Stimulated activated CD8-positive, alpha-beta memory T cell treated with anti-CD3 and anti-CD28 coated beads, Interleukin-2, amount 100 ng/mL, for 1 hour (primary cell): ENCODE measurements at places on chromosomes 5 and 9.

DNA sequence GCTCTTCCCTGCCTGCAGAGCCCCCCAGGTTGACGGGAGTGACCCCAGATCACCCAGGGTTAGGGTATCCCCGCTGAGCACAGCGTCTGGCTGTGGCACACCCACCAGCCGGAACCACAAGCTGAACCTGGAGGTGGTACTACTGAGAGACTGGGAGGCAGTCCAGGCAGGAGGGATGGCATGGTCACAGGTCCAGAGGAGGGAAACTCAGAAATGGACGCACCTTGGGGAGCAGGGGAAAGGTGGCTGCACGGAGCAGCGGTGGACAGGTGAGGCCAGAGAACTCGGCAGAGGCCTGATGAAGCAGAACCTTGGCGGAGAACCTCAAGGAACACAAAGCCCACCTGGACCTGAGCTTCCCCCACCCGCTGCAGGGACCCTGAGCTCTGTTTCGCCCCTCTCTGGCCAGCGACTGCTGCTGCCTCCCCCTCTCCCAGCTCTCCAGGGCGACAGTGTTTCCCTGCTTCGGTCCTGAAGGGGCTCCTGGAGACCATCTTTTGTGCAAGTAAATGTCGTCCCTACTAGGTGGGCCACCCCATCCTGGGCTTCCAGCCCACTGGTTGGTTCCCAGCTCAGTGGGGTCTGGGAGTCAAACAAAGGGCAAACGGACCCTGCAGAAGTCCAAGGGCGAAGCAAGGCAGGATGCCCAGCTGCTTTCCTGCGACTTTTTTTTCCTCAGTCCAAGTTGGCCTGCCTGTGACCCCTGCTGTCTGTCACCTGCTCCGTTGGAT is 845 bp downstream of the ADGRD2 start:
- no peak for DNase-seq

DNA sequence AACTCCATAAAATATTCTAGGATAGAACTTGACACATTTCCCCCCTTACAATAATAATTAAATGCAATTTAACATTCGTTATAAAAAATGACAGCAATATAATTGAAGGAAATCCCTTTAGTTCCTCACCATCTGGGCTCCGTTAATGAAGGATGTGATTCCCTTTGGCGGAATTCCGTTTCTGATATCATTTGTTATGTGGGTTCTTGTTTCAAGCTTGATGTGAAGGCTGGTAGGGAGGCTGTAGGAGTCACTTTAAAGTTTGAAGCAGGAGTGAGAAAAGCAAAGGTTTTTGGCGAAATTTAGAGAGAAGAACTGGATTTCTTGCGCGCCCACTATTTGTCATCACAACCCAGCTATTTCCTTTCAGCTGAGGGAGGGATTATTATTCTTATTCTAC is 4.0 kb downstream of the RGS7BP start:
- DNase-seq, result no peak

GRCh38 chr5:165360784-165361542 is 1855.5 kb downstream of the MAT2B start:
- DNase-seq, result no peak

DNA sequence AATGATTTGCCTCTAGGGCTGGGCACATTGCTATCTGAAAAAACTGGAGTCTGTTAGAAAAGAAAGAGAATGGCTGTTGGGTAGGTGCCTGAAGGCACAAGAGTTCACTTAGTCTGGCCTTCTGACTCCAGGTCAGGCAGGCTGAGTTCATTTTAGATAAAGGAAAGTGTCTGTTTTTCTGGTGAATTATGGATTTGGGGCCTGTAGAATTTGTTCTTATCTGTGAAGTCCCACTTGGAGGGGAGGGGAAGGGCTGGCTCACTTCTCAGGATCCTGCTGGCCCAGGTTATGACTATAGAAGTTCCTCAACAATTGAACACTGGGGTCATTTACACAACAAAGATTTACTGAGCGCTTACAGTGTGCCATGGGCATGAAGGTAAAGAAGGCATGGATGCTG is 11.5 kb upstream of the SEPTIN8 start:
- DNase-seq, result no peak

GRCh38 chr5:65822710-65823109 is 100.7 kb downstream of the NLN start:
- no peak for DNase-seq

GRCh38 chr9:77602852-77603251 is 45.3 kb downstream of the GNA14 start:
- DNase-seq, result no peak

DNA sequence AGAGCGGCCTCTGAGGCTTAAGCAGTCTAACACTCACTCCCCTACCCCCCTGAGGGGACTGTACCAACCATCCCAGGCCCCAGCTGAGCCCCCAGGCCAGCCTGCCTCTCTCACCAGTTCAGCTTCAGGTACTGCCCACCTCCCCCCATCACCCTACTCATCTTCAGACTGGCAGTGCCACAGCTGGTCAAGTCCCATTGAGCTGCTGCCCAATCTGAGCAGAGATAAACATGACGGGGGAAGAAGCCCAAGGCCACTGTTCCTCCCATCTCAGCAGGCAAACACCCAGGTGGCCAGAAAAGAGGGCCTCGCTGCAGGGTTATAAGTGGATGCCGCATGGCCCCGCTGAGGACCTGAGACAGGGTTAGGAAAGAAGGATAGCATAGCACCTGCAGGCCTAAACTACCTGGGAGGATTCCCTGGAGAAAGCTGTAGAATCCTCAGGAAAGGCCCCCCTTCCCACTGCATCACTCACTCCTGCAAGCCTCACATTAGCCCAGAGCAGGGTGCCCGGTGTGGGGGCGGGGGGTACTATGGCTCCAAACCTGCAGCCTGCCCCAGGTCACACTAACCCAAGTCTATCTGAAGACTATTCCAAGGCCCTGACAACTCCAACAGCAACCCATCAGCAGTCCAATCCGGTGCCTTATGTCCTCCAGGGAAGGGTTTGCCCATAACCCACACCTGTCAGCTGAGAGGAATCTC is 3.6 kb downstream of the B4GALT1 start:
- no peak for DNase-seq

DNA sequence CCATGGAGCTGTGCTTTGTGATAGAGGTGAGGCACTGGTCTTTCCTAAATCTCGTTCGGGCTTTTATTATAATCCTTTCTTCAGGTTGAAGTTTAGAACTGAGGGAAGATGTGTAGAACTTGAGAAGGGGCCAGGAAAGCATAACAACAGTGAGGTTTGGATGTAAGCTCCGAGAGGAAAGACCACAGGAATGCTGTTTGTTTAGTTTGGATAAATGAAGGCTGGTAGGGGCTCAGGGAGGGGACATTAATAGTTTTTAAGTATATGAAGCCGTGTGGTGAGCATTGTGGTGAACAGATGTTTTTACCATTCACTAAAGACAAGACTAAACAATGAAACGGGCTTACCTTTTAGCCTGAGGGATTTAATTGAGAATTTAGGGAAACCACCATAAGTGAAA is 130.8 kb downstream of the ARHGAP26 start:
- DNase-seq, result no peak

GRCh38 chr5:9655641-9656040 is 25.5 kb upstream of the TAS2R1 start:
- DNase-seq, result no peak

GRCh38 chr5:72846483-72846882 is 30.0 kb downstream of the TNPO1 start:
- no peak for DNase-seq

- no peak for DNase-seq
Observed at GRCh38 chr9:4714266-4715016, 26.6 kb downstream of the AK3 start.

GRCh38 chr5:52983731-52984636 is 5.2 kb upstream of the ITGA2 start:
- DNase-seq, result no peak

GRCh38 chr9:137602661-137603060 is 2.8 kb upstream of the ARRDC1 start:
- DNase-seq, result no peak

DNA sequence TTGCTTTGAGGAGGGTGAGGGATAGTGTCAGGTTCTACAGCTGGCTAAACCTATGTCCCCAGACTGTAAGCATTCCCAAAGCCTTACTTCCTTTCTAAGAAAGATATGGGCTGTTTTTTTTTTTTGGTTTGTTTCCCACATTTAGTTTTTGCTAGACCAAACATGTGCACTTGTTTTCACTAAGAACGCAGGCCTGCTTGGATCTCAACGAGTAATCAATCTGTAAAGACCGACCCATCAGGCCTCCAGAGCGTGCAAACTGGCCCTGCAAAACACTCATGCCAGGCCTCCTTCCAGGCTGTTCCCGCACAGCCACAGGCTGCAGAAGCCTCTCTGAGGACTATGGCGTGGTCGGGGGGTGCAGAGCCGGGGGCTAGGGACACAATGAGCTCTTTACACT is 304.8 kb upstream of the PANK3 start:
- no peak for DNase-seq

DNA sequence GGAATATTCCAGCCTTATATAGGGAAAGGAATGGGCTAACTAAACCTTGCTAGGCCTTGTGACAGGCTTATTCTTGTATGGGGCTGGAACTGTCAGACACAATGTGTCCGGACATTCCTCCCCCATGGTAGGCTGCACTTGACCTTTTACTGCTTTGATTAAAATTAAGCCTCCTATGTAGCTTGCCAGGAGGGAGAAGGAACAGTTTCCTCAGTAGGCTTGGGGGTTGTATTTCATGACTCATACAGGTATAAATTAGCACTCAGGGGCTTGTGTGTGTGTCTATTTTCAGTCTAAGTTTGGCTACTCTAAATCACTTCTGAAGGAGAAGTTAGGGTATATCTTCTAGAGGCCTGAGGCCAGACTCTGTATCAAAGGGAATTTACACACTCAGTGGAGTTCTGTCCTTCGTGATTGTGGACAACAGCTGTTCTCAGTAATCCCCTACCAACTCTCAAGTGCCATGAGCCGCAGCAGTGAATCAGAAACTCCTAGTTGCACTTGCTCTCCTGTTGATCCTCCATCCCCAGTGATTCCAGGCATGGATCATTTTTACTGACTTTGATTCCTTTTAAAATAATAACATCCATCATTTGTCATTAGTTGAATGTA is 16.4 kb downstream of the ADAMTS16 start:
- DNase-seq, result no peak

GRCh38 chr5:89929173-89929572 is 480.4 kb downstream of the CETN3 start:
- no peak for DNase-seq

DNA sequence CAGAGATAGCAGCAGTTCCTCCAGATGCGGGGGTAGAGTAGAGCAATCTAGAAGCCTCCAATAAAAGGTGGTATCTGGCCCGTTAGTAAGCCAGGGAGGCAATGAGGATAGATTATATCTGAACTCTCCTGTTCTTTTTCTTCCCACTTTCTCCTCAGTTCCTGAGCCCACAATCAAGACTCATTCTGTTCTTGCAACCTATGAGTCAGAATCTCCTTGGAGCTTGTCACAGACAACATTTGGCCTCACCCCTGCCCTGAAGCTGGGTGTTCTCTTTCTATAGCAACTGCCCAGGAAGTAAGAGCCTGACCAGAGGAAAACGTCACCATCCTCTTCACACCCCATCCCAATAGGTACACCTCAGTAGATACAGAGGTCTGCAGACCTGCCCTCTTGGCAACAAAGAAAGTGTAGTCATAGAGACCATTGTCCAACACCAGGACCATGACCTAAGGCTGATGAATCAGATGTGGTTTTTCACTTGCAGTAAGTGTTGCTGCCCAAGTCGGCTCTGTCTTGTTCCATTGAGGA is 76.3 kb upstream of the PCA3 start:
- no peak for DNase-seq

DNA sequence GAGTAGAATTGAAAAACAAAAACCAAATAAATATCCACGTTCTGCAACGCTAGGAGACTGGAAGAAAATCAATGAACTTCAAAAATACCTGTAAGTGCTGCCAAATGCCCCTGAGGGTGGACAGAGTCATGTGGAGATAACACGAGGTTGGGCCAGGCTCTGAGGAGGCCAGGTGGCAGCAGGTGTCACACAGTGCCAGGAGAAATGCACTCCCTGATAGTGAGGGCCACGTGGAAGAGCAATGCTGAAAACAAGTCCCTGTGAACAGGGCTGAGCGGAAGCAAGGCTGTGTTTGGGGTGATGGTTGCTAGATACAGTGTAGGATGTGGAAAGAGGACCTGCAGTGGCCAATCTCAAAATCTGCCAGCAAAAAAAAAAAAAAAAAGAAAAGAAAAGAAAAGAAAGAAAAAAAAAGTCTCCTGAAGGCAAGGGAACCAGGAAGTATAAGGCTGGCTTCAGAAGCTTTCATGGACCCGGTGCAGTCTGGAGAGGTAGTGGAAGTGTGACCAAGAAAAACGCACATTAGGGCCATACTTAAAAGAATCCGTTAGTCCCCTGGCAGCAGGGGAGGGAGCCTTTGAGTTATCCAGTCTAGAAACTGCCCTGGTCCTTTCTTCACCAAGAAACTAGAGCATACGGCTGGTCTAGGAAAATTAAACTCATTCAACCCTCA is 16.8 kb downstream of the C1QTNF3 start:
- no peak for DNase-seq

GRCh38 chr9:23375511-23375910 is 450.5 kb downstream of the ELAVL2 start:
- no peak for DNase-seq

GRCh38 chr5:139976703-139977102 is 66.4 kb downstream of the NRG2 start:
- DNase-seq, result no peak

DNA sequence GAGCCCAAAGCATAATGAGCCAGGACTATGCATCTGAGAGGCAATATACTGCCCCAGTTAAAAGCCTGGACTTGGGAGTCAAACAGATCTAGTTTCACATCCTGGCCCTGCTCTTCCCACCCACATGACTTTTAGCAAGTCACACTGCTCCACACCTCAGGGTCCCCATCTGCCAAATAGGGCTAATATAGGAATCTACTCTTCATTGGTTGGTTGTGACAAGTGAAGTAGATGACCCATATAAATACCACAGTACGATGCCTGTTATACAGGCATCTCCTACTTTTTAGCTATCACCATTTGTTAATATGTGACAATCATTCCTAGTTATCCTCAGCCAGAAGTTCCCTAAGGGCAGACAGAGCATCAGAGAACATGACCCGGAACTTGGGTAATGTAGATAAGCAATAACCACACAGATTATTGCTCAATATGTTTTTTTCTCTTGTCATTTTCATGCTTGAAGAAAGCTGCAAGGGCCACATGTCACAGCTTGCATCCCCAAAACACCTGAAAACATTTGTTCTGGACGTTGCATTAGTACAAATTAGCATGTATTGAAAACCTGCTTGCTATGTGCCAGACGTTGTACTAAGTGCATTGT is 20.4 kb downstream of the ADAM19 start:
- no peak for DNase-seq
